Epithelial cell of esophagus (primary cell): ENCODE measurements at places on chromosomes 1 and 21.

DNA sequence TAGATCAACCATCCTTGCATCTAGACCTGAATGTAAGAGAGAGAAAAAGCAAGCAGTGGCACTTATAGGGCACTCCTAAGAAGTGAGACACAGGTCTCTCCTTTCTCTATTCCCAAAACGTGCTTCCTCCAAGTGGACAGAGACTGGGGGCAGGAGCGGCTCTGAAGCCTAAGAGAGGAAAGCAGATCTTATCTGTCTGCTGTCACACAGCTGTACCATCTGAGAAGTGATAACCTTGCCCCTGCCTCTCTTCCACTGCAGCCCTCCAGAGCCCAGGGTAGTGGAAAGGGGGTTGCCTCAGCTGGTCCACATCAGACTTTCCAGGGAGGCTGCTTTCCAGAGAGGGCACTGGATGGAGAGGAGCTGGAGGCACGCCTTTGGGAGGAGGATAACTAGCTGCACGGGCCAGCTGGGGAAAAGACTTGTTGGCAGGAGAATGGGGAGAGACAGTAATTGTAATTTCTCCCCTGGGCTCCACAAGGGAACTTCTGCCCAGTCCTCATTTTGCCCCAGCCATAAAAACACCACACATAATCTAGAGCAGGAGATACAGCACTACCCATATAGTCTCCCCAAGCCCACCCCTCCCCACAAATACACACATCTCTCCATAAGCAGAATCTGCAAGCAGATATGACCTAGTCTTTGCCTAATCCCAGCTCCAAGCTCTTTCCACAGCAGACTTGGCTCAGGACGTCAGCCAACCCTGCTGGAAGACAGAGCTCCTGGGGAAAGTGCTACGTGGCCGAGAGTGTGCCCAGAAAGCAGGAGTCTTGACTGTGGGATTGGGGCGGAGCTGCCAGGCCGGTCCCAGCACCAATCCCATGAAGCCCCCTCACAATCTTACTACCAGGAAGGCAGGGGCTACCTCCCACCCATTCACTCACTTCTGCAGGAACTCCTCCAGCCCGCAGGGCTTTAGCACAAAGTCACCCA is 31.2 kb downstream of the PIK3C2B start:
- no peak for DNase-seq

GRCh38 chr1:90708236-90708786 is 8.8 kb downstream of the BARHL2 start:
- DNase-seq: no peak

DNA sequence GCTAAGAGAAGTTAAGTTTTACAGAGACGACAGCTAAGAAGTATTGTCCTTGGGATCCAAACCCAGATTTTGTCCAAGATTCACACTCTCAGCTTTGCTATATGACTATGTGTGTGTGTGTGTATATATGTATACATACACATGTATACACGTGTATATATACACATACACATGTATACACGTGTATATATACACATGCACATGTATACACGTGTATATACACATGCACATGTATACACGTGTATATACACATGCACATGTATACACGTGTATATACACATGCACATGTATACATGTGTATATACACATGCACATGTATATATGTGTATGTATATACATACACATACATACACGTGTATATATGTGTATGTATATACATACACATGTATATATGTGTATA is 3.9 kb upstream of the CACHD1 start:
- no peak for DNase-seq

- peak; percentile 62 for DNase-seq
Measured at GRCh38 chr1:8858888-8859706, 19.4 kb downstream of the ENO1 start.

GRCh38 chr1:20720631-20721091 is 2.9 kb upstream of the KIF17 start:
- no peak for DNase-seq

- DNase-seq: no peak
Measured at GRCh38 chr1:164971391-164971790, 385.1 kb downstream of the LMX1A start.

DNA sequence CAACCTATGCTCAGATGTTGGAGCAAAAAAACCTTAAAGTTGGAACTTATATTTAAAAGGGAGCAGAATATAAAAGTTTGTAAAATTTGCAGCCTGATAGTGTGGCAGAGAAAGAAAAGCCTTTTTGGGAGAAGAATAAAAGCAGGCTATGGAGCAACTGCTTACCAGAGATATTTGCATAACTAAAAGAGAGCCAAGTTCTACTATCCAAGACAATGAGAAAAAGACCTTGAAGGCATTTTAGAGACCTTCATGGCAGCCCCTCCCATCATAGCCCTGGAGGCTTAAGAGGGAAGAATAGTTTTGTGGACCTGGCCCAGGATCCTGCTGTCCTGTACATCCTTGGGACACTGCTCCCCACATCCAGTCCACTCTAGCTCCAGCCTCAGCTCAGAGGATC is 312.5 kb upstream of the ZRANB2 start:
- DNase-seq: no peak

- DNase-seq: peak; percentile 44
Measured at GRCh38 chr1:20302108-20302471, 11.4 kb downstream of the VWA5B1 start.

DNA sequence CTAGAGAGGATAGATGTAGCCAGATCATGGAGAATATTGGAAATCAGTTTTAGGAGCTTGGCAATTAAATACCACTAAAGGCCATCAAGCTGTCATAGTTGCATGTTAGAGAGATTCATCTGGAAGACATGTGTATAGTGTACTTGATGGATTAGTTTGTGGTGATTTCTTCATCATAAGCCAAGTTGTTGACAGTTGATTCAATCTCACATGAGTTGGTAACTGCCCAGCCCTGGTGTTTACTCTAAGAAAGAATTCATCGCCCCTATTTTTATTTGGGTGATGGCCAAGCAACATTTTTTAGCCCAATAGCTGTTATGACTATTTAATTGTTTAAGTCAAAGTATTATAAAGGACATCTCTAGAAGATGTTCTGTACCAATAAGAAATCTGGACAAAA is 737.6 kb downstream of the PLA2G4A start:
- DNase-seq: peak; percentile 37

GRCh38 chr1:48450505-48450904 is 21.5 kb downstream of the SPATA6 start:
- DNase-seq: no peak

DNA sequence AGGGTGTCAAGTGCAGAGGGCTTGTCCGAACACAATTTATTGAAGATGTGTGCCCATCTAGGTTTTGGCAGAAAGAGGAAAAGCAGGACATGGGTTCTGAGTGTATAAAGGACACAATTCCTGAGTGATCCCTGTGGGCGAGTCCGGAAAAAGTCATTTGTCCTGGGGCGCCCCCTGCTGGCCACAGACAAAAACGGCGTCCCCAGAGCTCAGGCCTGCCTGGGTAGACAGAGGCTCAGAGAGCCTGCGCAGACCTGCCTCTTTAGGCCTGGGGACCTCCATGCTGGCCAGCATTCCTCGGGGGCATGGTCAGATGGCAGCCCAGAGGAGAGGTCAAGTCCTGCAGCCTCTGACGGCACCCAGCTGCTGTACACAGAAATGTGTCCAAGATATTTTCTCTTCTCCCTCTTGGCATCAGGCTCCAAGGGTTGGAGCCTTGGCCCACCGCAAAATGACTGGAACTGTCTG is 65.5 kb upstream of the LRP8 start:
- peak; percentile 65 for DNase-seq

DNA sequence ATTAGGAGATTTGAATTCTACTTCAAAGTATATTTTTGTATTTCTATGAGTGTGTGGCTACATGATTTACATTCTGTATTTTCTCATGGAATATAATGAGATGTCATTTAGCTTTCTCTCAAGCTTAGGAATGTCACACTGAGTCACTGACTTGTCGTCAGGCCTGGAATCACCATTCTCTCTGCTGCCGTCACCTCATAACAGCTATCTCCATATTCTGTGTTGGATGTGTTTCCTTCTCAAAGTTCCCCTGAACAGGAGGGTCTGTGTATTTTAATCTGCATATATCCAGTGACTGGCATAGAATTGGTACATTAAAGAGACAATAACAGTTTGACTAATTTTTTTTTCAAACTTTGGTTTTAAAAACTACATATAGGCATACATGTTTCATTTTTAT is 35.9 kb downstream of the LYPLAL1 start:
- no peak for DNase-seq

- no peak for DNase-seq
Measured at GRCh38 chr21:31482460-31482859, 138.4 kb upstream of the TIAM1 start.

- peak; percentile 67 for DNase-seq
Measured at GRCh38 chr1:115642168-115643072, 650 bp downstream of the VANGL1 start.

GRCh38 chr21:45593162-45594022 is 50.1 kb upstream of the PCBP3 start:
- no peak for DNase-seq

GRCh38 chr1:94079080-94079940 is 41.6 kb downstream of the ABCA4 start:
- no peak for DNase-seq

GRCh38 chr1:10490286-10490970 is 15.7 kb downstream of the PEX14 start:
- DNase-seq: no peak

DNA sequence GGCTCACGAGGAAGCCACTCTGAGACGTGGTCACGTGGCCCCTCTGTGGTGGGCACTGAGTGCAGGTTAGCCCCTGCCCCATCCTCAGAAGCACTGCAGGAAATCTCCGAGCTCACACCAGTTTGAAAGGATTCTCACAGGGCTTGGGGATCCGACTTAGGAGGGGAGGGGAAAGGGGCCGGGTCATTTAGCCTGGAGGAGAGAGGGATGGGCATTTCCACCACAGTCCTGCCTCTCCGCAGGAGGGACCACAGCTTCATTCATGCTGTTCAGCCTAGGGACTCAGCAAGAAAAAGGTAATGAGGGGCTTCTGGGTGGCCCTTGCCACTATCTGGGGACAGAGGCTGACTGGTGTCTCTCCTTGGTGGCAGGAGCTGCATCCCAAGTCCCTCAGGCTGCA is 126.5 kb downstream of the NPHP4 start:
- DNase-seq: no peak

GRCh38 chr1:80534606-80535360 is 1266.0 kb upstream of the ADGRL2 start:
- peak; percentile 44 for DNase-seq

GRCh38 chr1:40185951-40186864 is 25.0 kb downstream of the RLF start:
- DNase-seq: peak; percentile 70

- no peak for DNase-seq
Measured at GRCh38 chr1:32924881-32925344, 23.7 kb upstream of the TMEM54 start.

- peak; percentile 4 for DNase-seq
Measured at GRCh38 chr1:38489844-38490270, 369.7 kb downstream of the RRAGC start.

- no peak for DNase-seq
Measured at GRCh38 chr1:212899845-212900244, 41.8 kb downstream of the FLVCR1 start.

GRCh38 chr21:42651515-42652401 is 1.7 kb upstream of the PDE9A start:
- no peak for DNase-seq

- no peak for DNase-seq
Measured at GRCh38 chr1:175887521-175887920, 144.1 kb upstream of the TNR start.

DNA sequence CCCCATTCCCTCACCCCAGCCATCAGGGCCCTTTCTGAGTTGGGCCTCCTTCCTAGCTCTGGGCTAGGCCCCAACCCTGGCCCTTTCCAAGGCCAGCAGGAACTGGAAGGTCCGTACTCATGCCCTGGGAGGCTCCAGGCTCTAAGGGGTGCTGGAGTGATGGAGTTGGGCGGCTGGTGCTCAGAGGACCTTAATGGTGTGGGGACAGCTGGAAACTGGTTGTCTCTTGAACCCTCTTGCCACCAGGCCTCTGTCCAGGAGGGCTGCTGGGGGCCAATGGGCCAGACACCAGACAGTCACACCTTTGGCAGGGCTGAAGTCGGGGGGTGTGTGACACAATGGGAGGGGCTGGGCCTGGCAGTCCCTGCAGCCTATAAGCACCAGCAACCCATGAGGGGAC is 9.2 kb upstream of the PADI1 start:
- no peak for DNase-seq

DNA sequence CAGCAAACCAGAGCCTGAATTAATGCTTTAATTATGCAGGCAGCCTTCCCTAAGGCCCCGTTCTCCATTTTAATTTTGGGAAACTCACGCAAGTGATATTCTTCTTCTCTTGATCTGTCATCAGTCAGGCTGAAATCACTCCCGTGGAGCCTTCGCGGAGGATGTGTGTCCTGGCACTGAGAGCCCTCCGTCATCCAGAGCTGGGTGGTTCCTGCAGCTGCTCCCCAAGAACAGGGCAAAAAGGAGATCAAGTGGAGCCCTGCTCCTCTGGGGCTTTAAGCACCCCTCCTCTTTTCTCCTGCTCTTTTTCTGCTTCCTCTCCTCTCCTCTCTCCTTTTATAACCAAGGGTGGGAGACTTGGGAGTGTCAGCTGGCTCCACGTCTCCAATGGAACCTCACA is 133.2 kb upstream of the CACNA1E start:
- DNase-seq: no peak

- peak; percentile 7 for DNase-seq
Measured at GRCh38 chr1:239947801-239948200, 143.9 kb upstream of the FMN2 start.

DNA sequence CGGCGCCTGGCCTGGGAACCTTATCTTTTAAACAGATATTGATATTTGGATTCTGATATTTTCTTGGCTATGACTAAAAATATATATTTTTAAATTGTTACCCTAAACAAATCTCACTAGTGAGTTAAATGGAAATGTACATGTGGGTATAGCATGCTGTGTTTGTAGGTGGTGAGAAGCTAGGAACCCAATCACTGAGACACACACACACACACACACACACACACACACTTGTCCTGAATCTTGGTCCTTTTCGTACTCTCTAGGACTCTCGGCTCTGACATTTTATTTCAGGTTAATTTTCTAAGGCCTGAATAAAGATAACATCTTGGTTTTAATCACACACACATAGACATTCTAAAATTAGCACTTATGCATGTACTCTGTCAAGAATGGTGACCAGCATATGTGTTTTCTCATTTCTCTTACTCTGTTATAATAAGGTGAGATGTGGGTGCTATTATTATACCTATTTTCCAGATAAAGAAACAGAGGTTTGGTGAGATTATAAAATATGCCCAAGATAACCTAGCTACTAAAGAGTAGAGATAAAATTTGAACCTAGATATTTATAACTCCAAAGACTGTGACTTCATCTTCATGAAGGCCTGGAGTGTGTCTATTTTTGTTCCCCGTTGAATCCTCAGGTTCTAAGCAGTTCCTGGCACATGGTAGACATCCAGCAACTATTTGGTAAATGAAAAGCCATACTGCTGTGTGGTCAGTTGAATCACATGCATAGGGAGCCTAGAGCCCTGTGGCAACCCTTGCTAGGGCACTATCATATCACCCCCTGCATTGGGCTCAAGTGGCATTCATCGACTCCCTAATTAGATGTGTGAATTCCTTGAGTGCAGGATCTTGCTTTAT is 85.0 kb upstream of the RAB3GAP2 start:
- DNase-seq: no peak
